Left ventricle myocardium inferior (tissue), 1 donor: ENCODE measurements at places on chromosomes 7 and 10.

DNA sequence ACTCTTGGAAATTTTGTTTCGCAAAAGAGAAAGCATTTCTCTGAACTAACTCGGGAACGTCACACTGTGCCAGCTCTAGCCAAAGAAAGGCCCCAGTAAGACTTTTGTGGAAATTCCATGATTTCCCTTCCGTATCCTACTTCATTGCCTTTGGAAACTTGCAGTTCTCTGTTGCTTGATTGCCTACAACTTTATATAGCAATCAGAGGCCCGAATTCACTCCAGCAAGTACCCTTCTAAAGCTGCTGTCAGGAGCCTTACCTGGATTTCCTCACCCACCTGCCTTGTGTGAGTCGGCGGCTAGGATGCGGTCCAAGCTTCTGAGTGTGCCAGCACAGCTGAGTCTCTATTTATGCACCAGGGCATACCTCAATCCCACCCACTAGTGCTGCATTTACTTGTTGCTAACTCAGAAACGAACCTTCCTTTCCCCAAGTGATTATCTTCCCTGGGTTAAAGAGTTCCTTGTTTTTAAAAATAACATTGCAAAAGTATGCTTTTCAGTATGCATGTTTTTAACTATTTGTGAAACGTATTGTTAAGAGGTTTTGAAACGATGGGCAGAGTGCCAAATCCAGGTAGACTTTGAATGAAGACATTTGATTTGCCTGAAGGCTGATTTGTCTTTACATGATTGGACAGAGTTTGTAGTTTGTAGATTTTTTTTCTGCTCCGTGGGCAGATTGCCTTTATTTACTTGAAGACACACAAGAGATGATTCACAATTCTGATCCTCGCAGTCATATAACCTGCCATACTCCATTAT, at the start of gene AGR2:
TSS of gene AGR2 (minus strand) at position 326 of the 766 bp plus-strand sequence. CDS start 3,203 bp downstream, outside the sequence.
- DNase-seq: no peak

DNA sequence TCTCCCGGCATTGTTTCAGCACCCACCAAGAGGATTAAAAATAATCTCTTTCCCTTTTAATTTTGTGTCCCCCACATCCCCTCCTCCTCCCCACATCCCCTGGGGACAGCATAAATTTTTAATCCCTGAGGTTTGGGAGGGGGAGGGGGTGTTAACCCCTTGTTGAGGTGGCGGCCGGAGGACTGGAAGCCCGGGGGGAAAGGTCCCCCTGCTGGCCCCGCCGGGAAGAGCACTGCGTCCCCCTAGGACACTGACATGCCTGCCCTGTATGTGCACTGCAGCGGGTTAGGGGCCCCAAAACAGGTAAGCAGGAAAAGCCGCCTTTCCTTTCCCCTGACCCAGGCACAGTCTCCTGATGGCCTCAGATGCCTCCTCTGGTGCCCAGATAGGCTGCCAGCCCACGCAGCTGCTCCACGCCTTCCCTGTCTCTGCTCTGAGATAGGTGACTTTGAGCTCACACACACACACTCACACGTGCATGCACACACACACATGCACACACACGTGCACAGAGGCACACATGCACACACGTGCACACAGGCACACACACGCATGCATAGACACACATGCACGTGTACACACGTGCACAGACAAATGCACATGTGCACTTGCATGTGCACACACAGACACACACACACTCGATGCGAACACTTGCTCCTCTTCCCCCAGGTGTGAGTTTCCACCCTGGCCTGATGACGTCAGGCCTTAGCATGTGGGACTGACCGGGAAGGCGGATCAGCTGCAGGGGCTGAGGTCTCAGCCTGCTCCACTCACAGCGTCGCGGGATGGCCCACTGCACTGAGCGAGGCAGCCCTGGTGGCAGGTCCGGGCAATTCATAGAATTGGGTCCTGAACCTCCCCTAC, 12.3 kb downstream of the CNPY1 start:
- no peak for DNase-seq

- DNase-seq: no peak
Observed at GRCh38 chr10:70480239-70480861, 1.8 kb downstream of the PALD1 start.

- DNase-seq: no peak
Observed at GRCh38 chr7:101163279-101164070, 1.9 kb downstream of the VGF start.

- no peak for DNase-seq
Observed at GRCh38 chr7:131108212-131108940, 219.3 kb upstream of the MKLN1 start.

DNA sequence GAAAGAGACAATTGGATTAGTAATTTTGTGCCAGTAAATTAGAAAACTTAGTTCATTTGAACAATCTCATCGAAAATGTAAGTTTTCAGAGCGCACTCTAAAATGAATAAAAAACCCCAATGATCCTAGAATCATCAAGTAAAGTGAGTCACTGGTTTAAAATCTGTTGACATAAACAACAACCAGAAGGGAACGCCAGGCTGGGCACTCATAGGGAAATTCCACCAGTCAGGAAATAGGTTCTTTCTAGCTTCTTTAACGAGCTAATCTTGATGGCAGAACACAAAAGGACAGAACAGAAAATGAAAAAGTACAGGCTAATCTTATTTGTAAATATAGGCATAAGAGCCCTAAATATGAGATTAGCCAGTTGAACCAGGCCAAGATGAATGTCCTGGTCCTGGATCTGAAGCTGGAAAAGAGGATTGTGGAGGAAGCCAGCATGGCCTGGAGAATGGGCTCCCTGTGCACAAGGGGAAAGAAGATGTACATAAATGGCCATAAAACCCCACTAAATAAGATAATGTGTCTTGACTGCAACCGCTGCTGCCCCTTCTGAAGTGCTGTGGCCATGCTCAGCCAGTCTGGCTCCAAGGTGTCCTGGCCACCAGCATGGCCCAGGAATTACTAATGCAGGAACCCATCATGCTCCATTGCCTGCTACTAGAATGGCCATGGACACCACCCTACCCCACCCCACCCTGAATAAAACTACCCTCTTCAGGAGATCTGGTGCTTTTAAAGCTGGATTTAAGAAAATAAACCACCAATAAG, 114.0 kb downstream of the WDFY4 start:
- no peak for DNase-seq

GRCh38 chr10:104931612-104932134, 290.6 kb downstream of the SORCS3 start:
- no peak for DNase-seq

- no peak for DNase-seq
Observed at GRCh38 chr10:69953851-69954250, 98.8 kb upstream of the MACROH2A2 start.

DNA sequence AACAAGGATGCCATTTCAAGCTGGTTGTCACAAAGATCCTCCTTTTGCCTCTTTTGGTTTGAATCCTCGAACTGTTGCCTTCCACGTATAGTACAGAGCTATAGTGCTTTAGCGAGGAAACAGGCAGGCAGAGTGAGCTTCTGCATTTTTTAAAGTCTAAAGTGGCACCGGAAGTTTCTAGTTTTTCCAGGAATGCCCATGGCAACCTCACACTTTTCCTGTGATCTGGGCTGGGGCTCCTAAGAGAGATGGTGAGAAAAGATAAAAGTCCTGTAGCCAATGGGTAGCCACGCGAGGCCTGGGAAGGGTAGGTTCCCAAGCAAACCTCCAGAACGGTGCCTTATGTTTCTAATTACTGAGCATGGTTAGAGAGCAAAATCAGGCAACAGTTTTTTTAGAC, 76.7 kb downstream of the CALD1 start:
- DNase-seq: no peak

GRCh38 chr7:127383123-127383835, 9.2 kb downstream of the ZNF800 start:
- no peak for DNase-seq

- DNase-seq: no peak
Observed at GRCh38 chr7:81674431-81674830, 95.4 kb downstream of the HGF start.

DNA sequence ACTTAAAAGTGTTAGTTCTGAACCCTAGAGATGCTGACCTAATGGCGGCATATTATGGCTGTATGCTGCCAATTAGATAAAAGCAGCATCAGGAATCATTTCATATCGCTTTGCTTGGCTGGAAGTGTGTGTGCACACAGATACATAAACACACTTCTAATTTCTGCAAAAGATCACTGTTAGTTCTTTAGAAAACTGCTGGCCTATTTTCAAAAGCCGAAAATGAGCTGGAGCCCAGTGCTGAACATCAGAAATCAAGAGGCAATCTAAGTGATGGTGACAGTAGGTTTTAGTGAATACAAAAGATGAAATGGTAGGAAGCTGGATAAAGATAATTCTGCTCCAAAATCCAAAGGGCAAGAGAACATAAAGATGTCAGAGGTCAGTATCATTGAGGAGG, 745.8 kb upstream of the LRRTM3 start:
- DNase-seq: no peak

DNA sequence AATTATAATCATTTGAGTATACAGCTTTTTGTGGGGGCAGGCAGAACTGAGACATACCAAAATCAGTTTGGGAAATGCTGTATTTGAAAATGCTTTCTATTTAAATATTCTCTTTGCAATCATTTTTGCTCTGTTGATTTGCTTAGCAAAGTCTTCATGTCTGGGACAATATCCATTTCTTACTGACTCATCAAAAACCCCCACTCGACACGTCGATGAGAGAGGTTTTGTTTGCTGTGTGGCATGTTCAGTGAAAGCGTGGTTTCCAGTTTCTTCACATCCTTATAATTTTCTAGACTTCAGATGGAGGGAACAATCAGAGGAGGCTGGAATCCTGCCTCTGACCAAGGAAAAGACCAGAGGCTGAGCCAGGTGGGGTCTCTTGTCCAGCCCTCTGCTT, 28.9 kb downstream of the HTRA1 start:
- no peak for DNase-seq

GRCh38 chr10:33087152-33087551, 129.1 kb upstream of the ITGB1 start:
- no peak for DNase-seq

GRCh38 chr10:122227754-122228153, 43.3 kb upstream of the BTBD16 start:
- no peak for DNase-seq

DNA sequence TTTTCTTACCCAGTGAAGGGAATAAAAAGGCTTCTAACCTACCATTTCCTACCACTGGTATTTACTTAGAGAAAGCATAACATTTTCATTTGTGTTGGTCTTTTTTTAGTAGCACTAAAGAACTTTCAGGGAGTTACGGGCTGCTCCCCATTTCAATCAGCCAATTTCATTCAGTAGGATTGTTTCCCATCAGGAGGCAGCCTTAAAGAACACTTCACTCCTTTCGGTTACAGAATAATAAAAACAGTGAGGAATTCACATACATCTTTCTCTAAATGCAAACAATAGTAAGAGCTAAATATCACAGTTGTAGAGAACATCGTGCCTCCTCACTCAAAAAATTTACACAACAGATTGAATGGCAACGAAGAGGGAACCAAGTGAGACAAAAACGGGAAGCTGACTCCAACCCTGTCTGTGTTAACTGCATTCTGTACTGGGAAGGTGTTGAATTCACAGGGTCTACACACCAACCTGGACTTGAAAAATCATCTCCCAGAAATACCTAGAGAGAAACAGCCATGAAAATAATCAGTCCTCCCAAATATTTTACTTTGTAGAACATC, 55.5 kb upstream of the ABLIM1 start:
- no peak for DNase-seq

GRCh38 chr7:70183278-70183677, 585.0 kb downstream of the AUTS2 start:
- no peak for DNase-seq

GRCh38 chr10:68099736-68100135, 9.6 kb upstream of the MYPN start:
- DNase-seq: no peak

DNA sequence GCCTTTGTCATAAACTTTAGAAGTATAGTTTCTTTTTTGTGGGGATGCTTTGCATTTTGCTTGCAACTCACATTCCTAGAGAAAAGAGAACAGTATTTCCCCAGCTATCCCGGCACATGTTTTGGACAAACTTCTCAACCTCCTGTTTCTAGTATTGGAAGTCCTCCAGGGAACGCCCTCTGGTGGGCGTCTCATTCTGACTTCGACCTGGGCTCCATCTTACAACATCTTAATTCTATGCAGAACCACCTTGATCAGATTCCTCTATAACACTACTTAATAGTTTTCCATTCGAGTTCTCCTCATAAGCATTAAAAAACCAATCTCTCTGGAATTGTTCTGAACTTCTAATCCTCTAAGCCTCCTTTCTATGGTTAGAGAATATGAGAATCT, 139.5 kb upstream of the FZD8 start:
- DNase-seq: no peak

- DNase-seq: no peak
Observed at GRCh38 chr10:89793649-89794254, 92.4 kb downstream of the KIF20B start.

- no peak for DNase-seq
Observed at GRCh38 chr7:37424995-37425394, 23.7 kb downstream of the ELMO1 start.

- DNase-seq: no peak
Observed at GRCh38 chr10:12606461-12606860, 257.1 kb downstream of the CAMK1D start.

DNA sequence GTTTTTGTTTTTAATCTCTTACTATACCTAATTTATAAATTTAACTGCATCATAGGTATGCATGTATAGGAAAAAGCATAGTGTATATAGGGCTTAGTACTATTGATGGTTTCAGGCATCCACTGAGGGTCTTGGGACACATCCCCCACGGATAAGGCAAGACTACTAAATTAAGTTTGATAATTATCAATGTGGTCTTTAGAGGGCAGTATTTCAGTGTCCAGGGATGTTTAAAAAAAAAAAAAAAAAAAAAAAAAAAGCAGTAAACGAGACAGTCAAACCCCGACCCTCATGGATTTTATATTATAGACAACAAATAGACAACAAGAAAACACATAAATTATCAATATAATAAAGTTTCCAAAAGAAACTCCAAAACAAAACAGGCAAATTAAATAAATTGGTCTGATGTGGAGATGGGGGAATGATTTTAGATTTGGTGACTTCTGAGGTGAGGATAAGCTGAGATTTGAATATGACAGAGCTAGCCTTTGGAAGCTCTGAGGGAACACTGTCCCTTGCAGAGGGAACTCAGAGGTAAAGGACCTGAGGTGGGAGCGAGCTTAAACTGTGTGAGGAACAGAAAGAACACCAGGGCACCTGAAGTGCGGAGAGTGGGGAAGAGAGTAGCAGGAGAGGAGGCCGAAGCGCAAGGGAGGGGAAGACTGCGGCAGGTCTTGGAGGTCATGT, 14.8 kb downstream of the ACSM6 start:
- no peak for DNase-seq

GRCh38 chr7:85535974-85536729, 349.3 kb upstream of the SEMA3D start:
- no peak for DNase-seq
